Astrocyte of the hippocampus (primary cell): ENCODE measurements at places on chromosomes 12 and 14.

- no peak for DNase-seq
These were observed 18.0 kb upstream of the ATF7 start for GRCh38 chr12:53644133-53644532.

DNA sequence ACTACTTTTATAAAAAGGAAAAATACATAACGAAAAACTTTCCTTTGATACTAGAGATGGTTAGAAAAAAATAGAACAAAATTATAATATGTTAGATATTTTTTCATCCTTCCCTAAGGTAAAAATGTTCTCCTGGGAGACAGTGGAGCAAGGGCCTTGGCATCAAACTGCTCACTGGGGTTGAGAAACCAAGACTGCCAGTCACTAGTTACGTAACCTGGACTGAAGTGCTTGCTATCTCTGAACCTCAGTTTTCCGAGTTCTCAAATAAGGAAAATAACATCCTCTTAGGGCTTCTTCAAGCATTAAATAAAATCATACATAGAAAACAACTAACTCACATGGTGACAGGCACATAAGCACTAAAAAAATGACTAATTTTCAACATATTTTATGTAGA lies 48.2 kb upstream of the FRMD6 start:
- no peak for DNase-seq

DNA sequence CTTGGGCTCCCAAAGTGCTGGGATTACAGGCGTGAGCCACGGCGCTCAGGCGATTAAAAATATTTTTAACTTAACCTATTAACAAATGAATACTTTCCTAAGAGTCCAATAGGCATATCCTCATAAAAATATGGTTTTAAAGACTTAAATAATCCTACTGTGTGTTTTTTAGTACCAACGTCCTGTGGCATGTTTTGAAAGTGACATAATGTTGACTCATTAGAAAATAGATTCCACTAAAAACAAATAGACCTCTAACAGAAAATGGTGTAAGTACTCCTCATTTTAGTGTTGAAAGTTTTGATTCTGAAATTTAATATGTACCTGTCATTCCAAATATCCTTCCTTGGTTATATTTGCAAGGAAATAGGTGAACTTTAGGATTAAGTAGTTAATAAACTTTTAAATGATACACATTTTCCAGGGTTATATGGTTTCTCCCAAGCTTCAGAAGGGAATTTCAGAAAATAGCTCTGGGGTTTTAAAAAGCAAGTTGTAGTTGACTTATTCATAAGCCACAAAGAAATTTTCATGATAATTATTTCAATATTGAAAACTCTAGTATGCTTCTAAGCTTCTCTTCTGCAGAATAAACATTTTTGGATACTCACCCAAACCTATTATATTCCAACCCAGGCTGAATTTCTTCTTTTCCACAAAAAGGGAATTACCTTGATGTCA lies 12.1 kb upstream of the LUM start:
- no peak for DNase-seq

DNA sequence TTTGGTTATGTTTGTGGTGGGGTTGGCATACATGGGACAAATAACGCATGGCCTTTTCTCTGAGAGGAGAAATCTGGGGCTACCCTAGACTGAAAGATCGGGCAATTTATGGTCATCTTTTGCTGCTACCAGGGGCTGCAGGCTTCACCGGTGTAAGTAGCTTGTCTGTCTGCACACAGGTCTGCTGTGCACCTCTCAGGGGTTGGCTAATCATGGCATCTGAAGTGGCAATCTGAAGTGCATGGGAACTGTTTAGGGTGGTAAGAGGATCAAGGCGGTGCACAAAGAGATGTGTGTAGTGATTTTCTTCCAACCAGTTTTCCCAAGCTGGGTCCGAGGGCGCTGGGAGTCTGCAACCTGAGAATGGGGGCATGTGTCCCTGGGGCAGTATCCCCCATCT lies 141.3 kb downstream of the EMP1 start:
- no peak for DNase-seq

DNA sequence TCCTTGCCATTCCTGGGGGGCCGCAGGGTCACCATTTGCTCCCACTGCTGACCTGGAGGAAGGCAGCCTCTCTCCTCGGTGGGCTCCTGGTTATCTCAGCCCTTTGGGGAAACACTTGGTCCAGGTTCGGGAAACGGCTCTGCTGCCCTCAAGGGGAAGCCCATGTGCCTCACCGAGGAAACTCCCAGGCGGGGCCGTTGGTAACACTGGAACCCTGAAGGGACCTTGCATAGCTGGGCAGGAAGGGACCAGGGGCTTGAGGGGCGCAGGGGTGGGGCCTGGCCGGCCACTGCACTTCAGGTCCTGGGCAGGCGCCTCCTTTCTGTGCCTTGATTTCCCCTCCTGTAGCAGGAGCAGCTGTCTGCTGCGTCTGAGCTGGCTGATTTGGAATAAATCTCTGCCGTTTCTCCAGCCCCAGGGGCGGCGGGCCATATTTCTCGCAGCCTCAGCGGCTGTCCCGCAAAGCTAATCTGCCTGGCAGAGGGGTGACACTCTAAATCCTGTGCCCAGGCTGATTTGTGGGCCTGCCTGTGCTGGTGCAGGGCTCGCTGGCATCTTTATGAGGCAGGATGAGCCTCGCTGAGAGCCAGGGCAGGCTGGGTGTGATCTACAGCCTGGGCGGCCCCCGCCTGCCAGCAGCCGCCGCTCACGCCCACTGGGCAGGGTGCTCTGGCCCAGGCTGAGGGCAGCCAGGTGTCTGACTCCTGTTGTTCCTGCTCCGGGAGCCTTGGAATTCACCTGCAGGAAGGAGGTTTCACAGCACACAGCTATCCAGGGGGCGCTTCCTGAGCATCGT lies 49.7 kb downstream of the KIF26A start:
- no peak for DNase-seq

DNA sequence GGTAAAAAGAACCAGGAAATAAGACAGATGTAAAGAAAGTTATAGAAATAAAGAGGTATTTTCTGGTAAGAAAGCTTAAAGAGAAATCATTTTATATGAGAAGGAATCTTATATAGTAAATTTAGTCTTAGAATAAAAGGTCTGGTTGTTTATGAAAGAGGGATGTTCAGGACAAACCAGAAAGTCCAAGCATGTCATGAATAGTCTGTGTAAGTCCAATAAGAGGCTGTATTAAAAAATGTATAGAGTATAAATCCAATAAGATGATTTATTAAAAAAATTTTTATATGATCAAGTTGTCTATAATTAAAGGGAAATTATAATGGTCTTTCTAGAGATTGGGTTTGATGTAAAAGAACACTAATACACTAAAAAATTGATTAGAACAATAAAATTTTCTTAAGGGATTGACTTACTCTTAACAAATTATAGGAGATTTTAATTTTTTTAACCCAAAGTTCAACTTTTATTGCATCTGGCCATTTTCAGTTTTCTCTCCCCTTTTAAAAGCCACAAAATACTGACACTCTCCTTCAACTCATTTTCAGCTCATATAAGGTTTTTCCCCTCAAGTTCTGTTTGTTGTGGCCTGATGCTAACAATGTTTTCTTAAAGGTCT lies 35.1 kb downstream of the ST8SIA1 start:
- no peak for DNase-seq

DNA sequence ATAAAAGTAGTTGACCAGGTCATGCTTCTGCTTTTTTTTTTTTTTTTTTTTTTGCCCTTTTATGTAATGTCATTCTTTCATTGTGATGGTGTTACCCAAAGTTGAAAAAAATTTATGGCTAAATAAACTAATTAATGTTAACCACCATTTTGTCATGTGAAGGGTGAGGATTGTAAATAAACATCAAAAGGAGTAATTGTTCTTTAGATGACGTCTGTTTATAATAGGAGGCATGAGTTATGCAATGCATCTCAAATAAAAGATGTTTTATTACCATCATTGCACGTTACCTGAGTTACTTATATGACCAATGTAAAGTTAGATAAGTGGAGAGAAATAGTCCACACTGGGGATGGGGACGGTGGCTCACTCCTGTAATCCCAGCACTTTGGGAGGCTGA lies 349.9 kb upstream of the PDE3A start:
- no peak for DNase-seq

DNA sequence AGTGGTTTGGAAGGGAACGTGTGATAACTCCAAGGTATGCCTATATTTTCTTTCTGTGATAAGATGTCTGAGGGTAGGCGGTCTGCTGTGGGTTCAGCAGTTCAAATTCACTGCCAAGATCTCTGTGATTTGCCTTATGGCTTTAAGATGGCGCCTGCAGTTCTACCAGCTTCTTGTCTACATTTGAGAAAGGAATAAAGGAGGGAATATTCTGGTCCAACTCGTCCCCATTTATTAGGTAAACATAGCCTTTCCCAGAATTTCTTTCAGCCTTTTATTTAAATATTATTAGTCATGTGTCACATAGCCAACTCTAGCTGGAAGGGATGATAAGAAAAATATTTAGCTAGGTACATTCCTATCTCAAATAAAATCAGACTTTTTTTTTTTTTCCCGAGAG lies 48.8 kb downstream of the KCNJ8 start:
- DNase-seq, result peak; percentile 1

DNA sequence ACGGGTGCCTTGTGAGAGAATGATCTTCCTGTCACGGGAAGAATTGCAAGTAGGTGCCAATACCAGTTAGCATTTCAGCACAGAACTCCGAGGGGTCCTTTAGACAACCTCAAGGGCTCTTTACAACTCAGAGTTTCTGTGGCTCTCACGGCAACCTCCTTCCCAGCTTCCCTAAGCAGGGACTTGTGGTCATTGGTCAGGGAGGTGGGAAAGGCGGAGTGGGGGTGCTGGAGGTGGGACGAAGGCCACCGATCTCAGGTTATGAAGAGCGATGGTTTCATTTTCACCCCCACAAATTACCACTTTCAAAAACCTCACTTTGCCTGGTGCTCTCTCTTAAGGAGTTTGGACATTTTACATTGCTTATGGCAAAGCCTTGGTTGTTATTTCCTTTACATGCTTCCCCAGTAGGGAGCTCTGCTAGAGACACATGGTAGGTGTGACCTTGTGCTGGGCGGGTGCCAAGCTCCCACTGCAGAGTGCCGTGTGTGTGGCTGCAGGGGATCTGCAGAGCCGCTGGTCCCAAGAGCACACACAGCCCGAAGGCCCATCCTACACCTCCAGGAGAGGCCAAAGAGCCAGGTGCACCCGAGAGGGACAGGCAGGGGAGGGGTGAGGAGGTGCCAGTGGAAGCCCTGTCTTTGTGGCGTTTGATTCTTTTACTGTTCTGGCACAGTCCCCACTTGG lies 21.4 kb downstream of the BCL2L14 start:
- DNase-seq, result peak; percentile 18

DNA sequence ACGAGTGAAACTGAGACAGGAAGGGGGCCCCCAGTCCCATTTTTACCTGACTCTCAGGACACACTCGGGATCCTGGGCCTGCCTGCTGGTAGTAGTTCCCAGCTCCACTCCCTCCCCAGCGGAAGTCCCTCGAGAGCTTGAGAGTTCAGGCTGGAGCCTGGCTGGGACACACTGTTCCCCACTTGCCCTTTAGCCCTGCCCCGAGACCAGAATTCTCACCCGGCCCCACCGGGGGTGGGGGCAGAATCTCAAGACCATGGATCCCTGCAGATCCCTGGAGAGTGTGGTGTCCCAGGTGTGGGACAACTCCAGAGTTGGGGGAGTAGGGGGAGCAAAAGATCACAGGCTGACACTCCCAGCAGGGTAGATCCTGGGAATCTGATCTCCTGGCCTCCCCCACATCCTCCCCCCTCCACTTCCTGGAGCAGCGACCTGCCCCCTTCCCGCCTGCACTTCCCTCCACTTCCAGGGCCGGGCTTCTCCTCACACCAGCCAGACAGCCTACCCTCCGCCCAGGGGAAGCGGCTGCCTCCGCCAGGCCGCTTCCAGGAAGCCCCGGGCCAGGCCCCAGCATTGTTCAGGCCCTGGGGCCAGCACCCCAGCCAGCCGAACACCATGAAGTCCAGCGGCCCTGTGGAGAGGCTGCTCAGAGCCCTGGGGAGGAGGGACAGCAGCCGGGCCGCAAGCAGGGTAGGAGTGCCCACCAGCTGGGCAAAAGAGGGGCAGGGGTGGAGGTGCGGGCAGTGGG lies at the start of gene TNS2:
Gene TNS2 (plus strand): TSS at position 495 of the 748 bp plus-strand sequence. CDS start 121 bp downstream, at position 616.
- DNase-seq, result peak; percentile 57

- DNase-seq, result no peak
These were observed 80.8 kb upstream of the BCL11B start for GRCh38 chr14:99352688-99353280.

GRCh38 chr12:11026118-11026517 lies 3.7 kb upstream of the TAS2R19 start:
- DNase-seq, result no peak

- no peak for DNase-seq
These were observed 197.0 kb upstream of the EEA1 start for GRCh38 chr12:93126069-93126474.

GRCh38 chr14:90784621-90785270 lies 31.5 kb downstream of the TTC7B start:
- no peak for DNase-seq

DNA sequence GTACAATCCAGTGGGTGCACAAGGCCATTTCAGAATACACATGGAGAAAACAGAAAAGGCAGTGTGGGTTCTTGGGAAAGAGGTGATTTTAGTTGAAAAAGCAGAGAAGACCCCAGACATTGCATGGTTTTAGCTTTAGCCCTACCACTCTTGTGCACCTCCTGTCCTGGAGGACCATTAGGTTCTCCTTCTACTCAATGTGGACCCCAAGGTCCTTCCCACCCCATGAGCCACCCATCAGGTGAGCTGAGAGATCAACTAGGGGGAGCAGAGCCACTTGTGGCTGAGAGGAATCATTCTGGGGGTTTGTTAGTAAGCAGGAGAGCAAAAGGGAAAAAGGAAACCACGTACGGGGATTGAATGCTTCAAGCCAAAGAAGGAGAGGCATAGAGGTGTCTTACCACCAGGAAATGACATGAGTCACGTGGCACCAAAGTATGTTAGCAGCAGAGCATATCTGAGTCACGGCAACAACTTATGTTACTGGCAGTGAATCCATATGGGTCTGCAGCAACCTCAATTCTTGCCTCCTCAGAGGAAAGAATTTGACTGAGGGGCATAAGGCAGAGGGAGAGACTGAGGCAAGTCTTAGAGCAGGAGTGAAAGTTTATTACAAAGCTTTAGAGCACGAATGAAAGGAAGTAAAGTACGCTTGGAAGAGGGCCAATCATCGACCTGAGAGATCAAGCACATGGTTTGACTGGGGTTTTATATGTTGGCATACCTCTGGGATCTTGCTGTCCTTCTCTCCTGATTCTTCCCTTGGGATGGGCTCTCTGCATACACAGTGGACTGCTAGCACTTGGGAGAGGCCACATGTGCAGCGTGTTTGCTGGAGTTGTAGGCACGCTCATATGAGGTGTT lies 73.9 kb downstream of the HSD17B6 start:
- DNase-seq, result peak; percentile 7

- no peak for DNase-seq
These were observed 17.3 kb upstream of the RIN3 start for GRCh38 chr14:92496191-92496857.

GRCh38 chr14:95531473-95531872 lies 3.4 kb upstream of the GLRX5 start:
- peak; percentile 83 for DNase-seq

- DNase-seq, result peak; percentile 95
These were observed 154.1 kb upstream of the FKBP4 start for GRCh38 chr12:2640709-2641108.

GRCh38 chr14:70926235-70926830 lies 19.1 kb downstream of the PCNX1 start:
- no peak for DNase-seq

- peak; percentile 91 for DNase-seq
These were observed at the start of gene NID2 for GRCh38 chr14:52068615-52069306. Gene NID2, minus strand, starts transcription at chr14:52069059. Its CDS starts 65 bp downstream, at chr14:52068994.
